Activated CD8-positive, alpha-beta memory T cell treated with anti-CD3 and anti-CD28 coated beads for 1 hour (primary cell): ENCODE measurements at places on chromosomes 4 and X.

- no peak for DNase-seq
These were observed 133.1 kb downstream of the JADE1 start for GRCh38 chr4:128942607-128943006.

GRCh38 chr4:57139783-57140182 lies 29.6 kb upstream of the IGFBP7 start:
- no peak for DNase-seq

GRCh38 chr4:64266669-64267068 lies 142.6 kb downstream of the TECRL start:
- DNase-seq = no peak

- DNase-seq = no peak
These were observed 22.6 kb upstream of the STBD1 start for GRCh38 chr4:76283900-76284299.

DNA sequence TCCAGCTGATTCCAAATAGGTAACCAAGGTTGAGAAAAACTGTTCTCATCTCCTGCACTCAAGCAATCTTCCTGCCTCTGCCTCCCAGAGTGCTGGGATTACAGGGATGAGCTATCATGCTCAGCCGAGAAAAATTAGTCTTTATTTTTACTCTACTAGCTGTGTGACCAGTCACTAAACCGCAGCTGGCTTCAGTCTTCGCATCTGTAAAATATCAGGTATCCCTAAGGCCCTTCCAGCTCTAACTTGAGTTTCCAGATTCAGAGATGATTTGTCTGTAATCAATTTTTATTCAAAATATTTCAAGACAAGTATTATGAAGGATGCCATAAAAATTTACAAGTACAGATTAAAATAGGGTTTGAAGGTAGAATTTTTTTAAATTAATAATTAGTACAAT lies 3.5 kb downstream of the ADH6 start:
- no peak for DNase-seq

GRCh38 chrX:63513825-63514568 lies 162.9 kb upstream of the SPIN4 start:
- DNase-seq = no peak

DNA sequence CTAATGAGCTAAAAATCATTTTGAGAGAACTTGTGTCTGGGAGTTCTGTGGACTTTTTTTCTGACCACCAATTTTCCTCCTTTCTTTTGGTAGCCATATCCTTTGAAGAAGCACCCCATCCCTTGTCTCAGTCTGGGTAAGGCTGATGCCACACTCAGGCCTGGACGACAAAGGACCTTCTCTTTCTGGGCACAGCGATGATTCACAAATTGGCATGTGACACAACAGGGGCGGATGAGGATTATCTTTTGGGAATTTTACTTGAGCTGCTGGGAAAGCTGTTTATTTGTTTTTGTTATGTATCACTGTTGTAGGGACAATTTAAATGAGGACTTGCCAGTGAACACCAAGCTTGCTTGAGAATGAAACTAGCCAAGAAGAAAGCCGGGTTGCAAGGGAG lies 233.4 kb upstream of the HAND2 start:
- DNase-seq = no peak

- DNase-seq = no peak
These were observed 22.6 kb downstream of the CHRNA9 start for GRCh38 chr4:40357738-40358137.

DNA sequence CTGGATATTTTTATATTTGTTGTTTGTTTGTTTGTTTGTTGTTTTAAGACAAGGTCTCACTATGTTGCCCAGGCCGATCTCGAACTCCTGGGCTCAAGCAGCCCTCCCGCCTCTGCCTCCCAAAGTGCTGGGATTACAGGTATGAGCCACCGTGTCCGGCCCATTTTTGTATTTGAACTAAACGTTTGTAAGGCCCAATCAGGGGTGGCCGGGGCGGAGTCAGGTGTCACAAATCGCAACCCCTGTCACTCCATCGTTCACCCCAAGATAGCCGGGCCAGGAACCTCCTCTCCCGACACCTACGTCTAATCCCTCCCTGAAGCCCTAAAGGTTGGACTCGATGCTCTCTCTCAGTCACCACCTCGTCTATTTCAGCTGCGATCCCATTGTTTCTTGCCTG lies 722 bp upstream of the EFHC2 start:
- peak; percentile 33 for DNase-seq

DNA sequence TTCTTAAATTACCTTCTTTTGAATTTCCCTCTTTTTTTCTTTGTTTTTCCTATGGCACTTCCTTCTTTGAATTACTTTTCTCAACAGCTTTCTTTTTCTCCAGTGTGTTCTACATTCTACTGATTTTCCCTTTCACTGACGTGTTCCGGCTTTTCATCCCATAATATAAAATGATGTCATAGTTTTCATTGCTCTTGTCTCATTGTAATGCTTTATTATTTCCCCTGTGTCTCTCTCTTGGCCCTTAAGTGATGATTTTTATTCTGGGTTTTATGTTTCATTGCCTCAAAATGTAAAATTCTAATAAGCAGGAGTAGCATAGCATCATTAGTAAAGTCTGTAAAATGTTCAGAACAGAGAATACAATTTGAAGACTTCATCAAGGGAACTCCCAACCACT lies 299.3 kb downstream of the KCTD8 start:
- DNase-seq = no peak
